Heart right ventricle (tissue), 16 donors: ENCODE measurements at places on chromosomes 5 and 9.

- no peak for DNase-seq
These were observed 135.9 kb upstream of the RGMB start for GRCh38 chr5:98637557-98637956.

DNA sequence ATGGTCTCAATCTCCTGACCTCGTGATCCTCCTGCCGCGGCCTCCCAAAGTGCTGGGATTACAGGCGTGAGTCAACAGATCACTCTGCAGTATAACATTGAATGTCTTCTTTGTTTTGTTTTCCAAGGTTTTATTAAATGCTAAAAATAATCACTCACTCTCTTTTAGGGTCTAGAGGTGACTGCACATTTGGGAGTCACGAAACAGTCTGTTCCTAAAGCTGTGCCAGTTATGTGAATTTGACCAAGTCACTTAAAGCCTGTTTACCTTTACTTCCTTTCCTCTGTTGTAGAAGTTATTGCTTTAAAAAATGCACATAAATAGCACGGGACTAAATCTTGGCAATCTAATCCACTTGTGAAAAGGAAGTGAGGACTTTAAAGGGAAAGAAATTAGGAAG is 304.9 kb upstream of the PTGER4 start:
- no peak for DNase-seq

DNA sequence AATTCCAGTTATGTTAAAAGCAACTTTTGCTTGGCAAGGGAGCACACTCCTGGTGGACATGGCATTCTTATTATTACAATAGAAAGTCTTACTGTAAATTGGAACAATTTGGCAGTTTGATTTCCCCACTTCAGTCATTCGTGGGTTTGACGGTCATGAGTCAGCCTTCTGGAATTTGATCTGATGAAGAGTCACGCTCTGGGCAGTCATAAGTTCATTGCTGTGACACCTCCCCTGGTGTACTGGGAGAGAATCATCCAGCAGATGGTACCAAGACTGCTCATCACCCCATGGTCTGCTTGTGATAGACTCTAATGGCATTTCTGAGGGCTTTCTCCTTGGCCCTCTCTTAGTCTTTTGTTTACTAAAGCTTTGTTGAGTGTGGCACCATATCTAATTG is 53.8 kb downstream of the GLRA1 start:
- no peak for DNase-seq

GRCh38 chr5:6611334-6612256 is 21.2 kb downstream of the NSUN2 start:
- DNase-seq, result no peak

DNA sequence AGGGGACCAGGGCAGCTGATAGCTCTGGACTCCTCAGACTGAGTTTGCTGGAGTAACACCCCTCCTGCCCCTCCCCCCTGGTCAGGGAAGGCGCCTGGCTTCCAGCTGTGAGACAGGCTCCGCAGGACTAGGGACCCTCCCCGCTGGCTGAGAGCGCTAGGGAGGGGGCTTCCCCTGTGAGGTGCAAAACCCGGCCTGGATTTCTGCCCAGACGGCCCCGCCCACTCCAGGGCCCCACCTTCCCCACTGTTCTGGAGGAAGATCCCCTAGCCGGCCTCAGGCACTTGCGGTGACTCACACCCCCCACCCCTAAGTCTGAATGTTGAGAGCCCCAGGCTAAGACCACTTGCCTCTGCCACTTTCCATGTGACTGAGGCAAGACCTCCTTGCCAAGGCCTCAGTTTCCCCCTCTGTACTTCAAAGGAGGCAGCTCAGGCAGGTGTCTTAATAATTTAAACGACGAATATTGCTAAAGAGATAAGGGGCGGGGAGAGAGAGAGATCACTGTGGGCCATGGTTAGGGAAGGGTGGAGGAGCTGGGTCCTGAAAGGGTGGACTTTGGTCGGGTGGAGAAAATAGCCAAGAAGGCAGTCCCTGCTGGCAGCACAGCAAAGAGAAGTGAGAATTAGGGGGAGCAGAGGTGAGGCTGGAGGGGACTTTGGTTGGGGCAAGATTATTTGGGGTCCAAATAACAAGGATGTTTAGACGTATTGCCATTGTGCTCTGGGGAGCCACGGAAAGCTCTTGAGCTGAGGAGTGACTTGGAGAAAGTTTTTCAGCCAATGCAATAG is 1.0 kb upstream of the DAB2IP start:
- peak; percentile 74 for DNase-seq

DNA sequence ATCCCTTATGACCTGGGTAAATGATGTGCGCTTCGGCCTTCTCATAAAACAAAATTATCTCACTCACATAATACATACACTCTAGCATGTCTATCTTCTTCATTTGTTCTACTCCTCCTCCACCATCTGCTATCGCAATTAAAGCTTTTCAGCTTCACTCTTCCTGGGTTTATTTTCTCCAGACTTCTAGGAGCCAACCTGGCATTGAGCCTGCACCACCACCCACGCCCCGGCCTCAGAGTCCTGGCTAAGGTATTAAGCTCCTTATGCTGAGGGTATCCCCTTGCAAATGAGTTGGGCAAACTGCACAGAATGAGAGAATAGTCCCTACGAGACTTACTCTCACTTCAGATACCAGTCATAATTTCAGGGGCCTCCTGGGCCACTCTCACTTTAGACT is 236.1 kb upstream of the CDH12 start:
- no peak for DNase-seq

- no peak for DNase-seq
These were observed 529 bp downstream of the UBAC1 start for GRCh38 chr9:135960411-135961276.

DNA sequence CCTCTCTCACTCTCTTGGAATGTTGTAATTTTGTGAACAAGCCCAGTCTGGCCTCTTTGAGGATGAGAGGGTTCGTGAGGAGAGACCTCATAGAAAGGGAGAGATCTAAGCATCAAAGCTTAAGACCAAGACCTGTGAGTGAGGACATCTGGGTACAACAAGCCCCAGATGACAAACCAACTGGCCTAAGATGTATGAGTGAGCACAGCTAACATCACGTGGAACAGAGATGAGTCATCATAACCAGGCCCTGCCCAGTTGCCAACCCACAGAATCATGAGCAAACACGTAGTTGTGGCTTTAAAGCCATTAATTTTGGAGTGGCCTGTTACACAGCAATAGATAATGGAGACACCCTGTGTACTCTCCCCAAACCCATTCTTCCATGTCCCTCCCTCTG is 439.1 kb upstream of the KIF2A start:
- no peak for DNase-seq

GRCh38 chr9:127267793-127268525 is 3.4 kb downstream of the GARNL3 start:
- DNase-seq, result no peak

DNA sequence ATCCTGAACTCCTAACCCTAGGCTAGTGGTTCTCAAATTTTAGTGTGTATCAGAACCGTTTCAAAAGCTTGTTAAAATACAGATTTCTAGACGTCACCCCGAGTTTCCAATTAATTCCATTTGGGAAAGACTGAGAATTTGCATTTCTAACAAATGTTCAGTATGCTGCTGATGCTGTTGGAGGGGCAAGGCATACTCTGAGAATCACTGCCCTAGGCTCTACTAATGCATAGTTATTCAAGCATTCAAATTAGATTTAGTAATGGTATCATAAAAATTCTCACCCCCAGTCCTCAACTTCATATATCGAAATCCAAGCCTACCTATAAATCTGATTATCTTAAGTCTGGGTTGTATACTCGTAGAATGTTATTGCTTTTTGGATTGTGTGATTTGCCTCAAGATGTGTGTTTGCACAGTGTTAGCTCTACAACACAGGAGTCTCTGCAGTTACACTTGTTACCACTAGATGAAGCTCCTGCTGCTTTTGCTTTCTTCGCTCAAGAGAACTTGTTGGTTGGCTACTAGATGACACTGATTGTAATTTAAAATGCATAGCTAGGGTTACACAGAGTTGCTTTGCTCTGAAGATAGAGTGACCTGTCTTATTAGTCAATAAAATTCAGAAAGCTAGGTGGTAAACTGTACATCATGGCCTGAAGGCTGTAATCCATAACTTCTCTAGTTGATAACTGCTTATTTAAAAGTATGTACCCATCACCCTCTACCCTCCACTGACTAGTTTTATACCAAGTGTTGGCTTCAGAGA is 7.5 kb upstream of the ERAP2 start:
- DNase-seq, result peak; percentile 36
